ENCODE measurements at places on chromosomes 7 and 10. TPM values are rescaled to one million over a fixed set of nuclear protein-coding genes. Genes with fewer than 3 reads are reported as not detected.

- no peak overlapping the region for H3K4me3 ChIP-seq
- DNase-seq = no peak
- H3K27ac ChIP-seq = no peak overlapping the region
- no peaks in the 10 kb centered on the region for H3K36me3 ChIP-seq
These were observed 101.2 kb upstream of the PDGFA start for GRCh38 chr7:620885-621284.

DNA sequence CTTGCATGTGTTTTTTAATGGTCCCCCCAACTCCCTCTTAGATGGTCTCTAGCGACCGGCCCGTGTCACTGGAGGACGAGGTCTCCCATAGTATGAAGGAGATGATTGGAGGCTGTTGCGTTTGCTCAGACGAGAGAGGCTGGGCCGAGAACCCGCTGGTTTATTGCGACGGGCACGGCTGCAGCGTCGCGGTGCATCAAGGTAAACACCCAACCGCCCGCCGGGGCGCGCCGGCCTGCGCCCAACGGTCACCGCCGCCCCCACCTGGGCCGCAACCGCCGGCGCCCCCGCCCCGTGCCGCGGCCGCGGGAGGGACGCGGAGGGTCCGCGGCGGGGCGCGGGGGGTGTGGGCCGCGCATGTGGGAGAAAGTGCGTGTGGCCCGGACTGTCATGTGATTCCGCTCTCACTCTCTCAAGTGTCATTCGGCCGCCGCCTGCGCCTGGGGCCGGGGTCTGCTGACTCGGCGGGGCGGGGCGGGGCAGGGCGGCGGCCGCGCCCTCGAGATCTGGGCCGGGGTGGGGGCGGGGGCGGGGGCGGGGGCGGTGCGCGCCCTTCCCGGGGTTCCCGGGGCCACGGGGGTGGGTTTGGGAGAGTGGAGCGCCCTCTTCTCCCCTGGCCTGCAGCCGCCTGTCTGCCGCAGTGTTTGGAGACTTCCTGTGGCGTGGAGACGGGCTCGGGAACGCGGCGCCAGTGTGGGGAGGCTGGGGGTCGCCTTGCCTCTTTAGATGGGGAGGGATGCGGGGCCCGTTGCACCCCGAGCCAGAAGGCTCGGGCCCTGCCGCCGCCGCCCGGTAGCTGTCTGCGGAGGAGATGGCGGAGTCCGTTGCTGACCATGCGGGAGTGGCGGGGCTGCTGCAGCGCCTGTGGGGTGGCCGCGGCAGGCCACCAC, 817 bp downstream of the MLLT10 start:
- DNase-seq = peak; percentile 79
- peaks cover 12% of the 10 kb centered on the region for H3K4me1 ChIP-seq

HTR7 gene
- total RNA-seq = 8.3 TPM

DNA sequence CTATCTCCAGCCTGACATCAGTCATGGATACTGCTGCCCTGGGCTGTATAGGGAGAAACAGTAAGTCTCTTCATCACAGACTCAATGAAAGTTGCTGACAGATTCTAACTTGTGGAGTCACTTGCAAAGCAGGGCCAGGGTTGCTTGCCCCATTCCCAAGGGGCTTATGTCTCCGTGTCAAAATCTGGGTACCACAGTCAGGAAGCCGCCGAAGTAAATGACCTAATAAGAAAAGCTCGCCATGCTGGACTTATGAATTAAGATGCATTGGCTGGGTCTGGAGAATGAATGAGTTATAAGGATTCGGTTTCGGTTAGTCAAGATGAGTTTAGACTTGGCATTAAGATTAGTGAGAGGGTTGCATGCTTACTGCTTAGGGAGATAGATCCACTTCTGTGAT, 10.8 kb upstream of the OR6V1 start:
- DNase-seq = no peak
- no peaks in the 10 kb centered on the region for H3K27me3 ChIP-seq
- no peaks in the 10 kb centered on the region for H3K36me3 ChIP-seq
- H3K4me3 ChIP-seq = no peak overlapping the region

GRCh38 chr10:128540781-128541761, 414.8 kb upstream of the MKI67 start:
- peak; percentile 44 for DNase-seq
- H3K4me3 ChIP-seq = peak overlapping the region; percentile 5
- H3K36me3 ChIP-seq = no peaks in the 10 kb centered on the region
- no peaks in the 10 kb centered on the region for H3K27me3 ChIP-seq
- peaks cover 7% of the 10 kb centered on the region for H3K4me1 ChIP-seq
- H3K27ac ChIP-seq = no peak overlapping the region

DNA sequence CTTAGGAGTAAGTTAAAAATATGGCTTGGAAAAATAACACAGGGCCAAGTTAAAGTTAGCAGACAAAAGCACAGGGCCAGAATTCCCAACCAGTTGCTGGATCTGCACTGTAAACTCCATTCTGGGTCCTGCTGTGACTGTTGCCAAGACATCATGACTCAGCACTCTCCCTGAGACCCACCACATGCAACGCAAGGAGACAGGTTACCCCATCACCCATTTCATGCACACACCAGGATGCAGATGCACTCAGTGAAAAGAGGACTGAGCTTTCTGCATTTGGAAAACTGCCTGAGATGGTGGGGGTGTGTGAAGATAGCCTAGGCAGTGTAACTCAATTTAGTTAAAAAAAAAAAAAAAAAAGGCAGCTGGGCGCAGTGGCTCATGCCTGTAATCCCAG, 97.6 kb upstream of the ZNF438 start:
- H3K27ac ChIP-seq = no peak overlapping the region
- no peaks in the 10 kb centered on the region for H3K36me3 ChIP-seq

SDK1 gene
- 36.2 TPM for total RNA-seq

DNA sequence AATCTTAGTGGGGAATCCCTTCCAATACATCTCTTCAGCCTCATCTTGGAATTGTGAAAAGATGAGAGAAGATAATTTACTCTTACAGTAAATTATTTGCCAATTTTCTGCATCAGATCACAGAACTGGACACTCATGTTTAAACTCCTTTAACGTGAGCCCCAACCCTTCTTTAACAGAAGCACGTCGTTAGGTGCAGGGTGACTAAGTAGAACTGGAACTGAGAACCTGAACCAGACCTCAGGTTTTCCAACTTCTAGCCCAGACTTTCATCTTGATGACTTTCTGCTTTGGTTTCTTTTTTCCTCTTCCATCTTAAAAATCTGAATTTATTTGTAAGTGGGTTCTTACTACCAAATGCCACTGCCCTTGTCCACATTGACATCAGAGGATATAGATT, 57.2 kb upstream of the LYZL2 start:
- no peak overlapping the region for H3K4me3 ChIP-seq
- DNase-seq = no peak
- no peak overlapping the region for H3K27ac ChIP-seq

TMEM140 gene
- 5.1 TPM for total RNA-seq

DNA sequence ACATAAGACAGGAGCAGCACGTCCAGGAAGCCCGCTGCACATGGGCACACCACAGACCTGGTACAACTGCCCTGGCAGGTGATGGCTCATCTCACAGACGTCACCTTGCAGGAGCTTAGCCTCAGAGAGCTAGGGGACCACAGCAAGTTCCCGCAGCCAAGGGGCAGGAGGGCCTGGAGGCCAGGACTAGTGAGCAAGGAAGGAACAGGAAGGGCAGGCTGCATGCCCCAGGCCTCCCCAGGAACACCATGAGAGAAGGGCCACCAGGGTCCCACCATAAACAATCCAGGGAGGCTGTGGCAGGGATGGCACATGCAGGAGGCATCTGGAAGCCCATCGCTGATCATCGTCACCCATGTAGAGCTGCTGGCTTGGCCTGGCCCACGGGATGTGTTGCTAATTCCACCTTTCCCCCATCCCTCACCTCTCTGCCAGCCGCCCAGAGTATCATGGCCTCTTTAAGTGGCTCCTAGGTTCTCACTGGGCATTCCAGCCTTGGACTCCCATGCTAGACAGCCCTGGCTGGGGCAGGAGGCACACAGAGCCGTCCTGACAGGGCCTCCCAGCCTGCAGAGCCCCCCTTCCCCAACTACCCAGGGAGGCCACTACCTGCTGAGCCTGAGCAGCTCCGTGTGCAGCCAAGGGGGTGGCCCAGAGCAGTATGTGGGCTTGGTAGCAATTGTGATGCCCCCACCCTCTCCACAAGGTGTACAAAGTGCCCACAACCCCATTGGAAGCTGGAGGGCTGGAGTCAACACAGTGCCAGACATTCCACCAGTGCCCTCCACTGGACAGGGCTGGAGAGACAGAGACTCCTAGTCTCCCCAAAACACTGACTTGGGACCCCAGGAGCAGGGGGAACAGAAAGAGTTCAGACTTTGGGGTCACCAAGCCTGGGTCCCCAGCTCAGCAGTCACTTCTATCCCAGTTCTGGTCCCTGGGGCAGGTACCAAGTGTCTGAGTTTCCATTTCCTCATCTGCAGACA, 35.5 kb downstream of the GRID1 start:
- no peak overlapping the region for H3K4me3 ChIP-seq
- no peaks in the 10 kb centered on the region for H3K27me3 ChIP-seq
- H3K36me3 ChIP-seq = no peaks in the 10 kb centered on the region
- no peak for DNase-seq
- H3K4me1 ChIP-seq = no peaks in the 10 kb centered on the region

ADCYAP1R1 gene
- 4.8 TPM for total RNA-seq

DNA sequence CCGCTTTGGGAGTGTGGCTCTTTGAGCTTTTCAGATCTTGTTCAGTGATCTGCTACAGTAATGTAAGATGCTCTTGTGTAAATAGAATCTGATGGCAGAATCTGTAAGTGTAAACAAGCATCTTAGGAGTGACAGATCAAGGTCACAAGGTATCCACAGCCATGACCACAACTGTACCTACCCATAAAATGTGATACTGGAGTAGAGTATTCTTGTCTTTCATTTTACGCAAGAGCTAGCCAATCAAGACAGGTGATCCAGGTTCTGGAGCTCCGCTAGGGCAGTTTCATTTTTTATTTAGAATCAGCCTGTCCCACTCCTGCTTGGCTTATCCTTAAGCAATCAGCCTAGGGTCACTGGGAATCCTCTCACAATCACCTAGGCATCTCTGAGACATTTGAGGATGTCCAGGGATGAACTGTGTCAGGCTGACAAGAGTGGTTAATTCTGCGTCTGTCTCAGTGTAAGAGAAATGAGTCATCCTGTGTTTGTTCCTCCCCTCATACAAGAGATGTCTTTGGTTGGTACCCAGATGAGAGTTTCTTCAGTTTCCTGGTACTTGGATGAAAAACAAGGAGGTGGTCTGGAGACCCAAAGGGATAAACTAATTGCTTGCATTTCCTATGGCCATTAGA, 13.6 kb downstream of the ZNF138 start:
- no peak for DNase-seq
- H3K36me3 ChIP-seq = no peaks in the 10 kb centered on the region
- H3K27me3 ChIP-seq = no peaks in the 10 kb centered on the region

GRCh38 chr10:1963341-1963740, 226.0 kb upstream of the ADARB2 start:
- no peaks in the 10 kb centered on the region for H3K4me1 ChIP-seq
- no peaks in the 10 kb centered on the region for H3K27me3 ChIP-seq
- no peaks in the 10 kb centered on the region for H3K36me3 ChIP-seq

DNA sequence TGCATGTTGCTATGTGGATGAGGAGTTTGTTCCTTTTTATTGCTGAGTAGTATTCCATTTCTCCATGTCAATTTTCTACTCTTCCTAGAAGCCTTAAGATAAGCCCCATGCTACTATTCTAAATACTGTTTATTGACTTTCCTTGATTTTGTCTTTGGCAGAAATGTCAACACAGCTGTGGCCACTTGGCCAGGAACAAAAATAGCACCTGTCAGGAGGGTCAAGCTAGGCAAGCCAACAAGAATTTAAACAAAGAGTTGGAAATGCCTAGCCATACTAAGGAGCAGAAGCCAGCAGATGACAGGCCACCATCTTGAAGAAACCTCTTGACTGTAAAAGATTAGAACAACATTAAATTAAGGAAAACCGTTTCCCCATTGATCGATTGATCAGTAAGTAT, 34.7 kb downstream of the JAZF1 start:
- H3K27me3 ChIP-seq = no peaks in the 10 kb centered on the region
- H3K4me3 ChIP-seq = no peak overlapping the region
- no peaks in the 10 kb centered on the region for H3K36me3 ChIP-seq

DNA sequence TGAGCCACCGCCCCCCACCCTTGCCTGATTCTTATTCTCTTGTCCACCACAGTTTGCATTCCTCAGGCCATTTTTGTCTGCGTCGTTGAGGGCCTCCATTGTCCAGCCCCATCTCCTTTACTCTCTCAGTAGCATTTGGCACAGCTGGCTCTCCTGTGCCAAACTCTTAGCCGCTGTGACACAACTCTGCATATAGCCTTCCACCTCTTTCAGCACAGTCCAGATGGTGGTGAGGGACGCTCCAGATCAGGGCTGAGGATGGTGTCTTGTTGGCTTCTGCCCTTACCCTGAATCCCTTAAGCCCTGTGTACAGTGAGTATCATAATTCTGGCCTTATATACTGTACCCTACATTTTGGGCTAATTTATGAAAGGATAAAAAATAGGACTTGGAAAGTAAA, 45.6 kb downstream of the BMPR1A start:
- H3K36me3 ChIP-seq = no peaks in the 10 kb centered on the region
- DNase-seq = no peak
- no peak overlapping the region for H3K27ac ChIP-seq
- H3K4me3 ChIP-seq = no peak overlapping the region

DNA sequence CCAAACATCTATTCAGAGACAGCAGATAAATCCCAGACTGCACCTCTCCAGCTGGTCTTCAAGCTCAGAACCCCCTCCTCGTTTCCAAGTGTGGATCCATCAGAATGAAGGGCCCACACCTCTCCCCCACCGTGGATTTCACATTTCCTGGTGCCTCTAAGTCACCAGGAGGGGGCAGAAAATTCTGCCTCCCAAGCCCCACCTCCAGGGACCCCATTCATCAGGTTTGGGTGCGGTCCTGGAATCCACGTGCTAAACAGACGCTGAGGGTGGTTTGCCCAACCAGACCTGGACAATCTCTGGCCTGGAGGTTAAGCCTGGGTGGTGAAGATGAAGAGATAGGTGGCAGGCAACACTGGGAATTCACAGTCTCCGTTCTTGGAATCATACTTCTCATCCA, 92.4 kb downstream of the WDR11 start:
- H3K27ac ChIP-seq = no peak overlapping the region
- no peak overlapping the region for H3K4me3 ChIP-seq

- H3K4me3 ChIP-seq = no peak overlapping the region
- H3K27me3 ChIP-seq = no peaks in the 10 kb centered on the region
- DNase-seq = no peak
- H3K36me3 ChIP-seq = no peaks in the 10 kb centered on the region
- no peak overlapping the region for H3K27ac ChIP-seq
These were observed 3.7 kb downstream of the AGR2 start for GRCh38 chr7:16801111-16801542.

ST8SIA6 gene
- total RNA-seq = 1.6 TPM
